C1 segment of cervical spinal cord (tissue), 14 donors: ENCODE measurements at places on chromosomes 5 and 9.

- DNase-seq = no peak
These were observed 78.0 kb upstream of the IRX4 start for GRCh38 chr5:1960595-1961303.

DNA sequence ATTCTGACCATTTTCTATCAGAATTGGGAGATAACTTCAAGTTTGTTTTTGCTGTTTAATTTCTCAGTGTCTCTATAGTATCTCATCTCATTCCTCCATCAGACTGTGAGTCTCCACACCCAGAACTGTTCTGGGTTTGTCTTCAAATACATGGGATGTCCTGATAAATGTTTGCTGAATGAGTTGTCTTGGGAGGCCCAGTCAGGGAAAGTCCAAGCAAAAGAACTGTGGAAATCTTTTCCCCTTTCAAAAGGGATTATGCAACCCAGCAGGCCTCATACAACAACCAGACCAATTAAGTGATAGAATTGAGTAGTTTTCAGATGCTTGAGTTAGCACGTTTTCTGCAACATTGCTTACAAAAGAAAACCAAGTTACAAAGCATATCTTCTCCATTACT, 324.4 kb downstream of the BRINP1 start:
- no peak for DNase-seq

DNA sequence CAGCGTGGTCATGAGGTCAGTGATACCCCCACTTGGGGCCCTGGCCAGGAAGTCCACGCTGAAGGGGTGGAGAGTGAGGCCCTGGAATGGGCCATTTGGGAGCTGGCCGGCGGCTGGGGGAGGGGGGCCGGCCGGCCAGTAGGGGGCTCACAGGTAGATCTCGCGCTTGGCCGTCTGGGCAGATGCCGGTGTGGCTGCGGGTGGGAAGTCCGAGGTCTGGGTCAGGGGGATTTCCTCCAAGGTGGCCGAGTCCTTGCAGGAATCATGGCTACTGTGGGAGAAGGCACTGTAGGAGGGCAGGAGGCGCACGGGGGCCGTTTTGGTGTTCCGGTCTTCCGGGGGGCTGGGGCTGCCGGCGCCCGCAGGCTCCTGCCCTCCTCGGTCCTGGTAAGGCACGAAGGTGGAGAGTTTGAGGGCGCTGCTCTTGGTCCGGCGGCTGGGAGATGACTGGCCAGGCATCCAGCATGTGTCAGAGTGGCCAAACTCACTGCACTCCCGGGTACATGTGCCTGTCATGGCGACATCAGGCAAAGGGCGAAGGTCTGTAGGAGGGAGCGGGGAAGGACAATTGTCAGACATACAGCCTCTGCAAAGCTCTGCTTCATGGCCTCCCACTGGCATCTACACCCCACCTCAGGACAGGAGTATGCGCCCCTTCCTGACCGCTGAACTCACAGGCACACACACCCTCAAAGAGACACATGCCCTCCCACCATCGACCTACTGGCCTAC, 24.1 kb downstream of the PCDH1 start:
- DNase-seq = no peak

GRCh38 chr5:126370796-126371718, 52.2 kb upstream of the GRAMD2B start:
- no peak for DNase-seq
